Body of pancreas (tissue), 4 donors: ENCODE measurements at places on chromosomes 5 and 9. TPM values are rescaled to one million over a fixed set of nuclear protein-coding genes. Genes with fewer than 3 reads are reported as not detected.

DNA sequence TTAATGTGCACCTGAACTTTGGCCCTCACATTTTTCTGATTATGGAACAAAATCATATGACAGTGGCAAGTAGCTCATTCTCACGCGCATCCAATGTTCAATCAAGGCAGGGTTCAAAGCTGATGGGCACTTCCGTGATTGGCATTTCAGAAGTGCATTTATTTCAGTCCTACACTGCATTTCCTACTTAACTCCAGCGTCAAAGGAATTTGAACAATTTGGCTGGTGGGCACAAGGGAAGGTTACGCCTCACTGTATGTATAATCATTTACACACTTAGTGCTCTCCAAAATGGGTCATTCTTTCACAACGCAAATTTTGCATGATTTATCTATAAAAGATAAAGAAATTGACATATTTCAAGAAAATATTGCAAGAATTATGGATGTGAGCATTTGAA, 167.9 kb upstream of the VLDLR start:
- no peak overlapping the region for H3K27ac ChIP-seq
- no peaks in the 10 kb centered on the region for H3K27me3 ChIP-seq
- peaks cover 15% of the 10 kb centered on the region for H3K4me1 ChIP-seq
- DNase-seq = no peak

DNA sequence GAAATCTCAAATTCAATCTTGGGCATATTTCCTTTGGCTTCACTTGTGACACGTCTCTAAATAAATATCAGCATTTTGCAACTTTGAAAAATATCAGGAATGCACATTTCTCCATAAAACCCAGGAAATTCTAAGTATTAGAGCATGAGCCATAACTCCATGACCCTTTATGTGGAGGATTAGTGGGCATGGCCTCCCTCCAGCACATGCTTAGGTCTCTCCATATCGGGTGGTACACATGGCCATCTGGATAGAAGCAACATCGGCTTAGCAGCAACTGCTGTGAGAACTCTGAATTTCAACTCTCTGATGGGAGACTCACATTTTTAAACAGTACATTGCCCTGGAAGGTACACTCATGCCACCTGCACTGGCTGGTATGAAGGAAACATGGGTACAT, 73.7 kb upstream of the EGFLAM start:
- no peak overlapping the region for H3K4me3 ChIP-seq
- no peak overlapping the region for H3K27ac ChIP-seq

DNA sequence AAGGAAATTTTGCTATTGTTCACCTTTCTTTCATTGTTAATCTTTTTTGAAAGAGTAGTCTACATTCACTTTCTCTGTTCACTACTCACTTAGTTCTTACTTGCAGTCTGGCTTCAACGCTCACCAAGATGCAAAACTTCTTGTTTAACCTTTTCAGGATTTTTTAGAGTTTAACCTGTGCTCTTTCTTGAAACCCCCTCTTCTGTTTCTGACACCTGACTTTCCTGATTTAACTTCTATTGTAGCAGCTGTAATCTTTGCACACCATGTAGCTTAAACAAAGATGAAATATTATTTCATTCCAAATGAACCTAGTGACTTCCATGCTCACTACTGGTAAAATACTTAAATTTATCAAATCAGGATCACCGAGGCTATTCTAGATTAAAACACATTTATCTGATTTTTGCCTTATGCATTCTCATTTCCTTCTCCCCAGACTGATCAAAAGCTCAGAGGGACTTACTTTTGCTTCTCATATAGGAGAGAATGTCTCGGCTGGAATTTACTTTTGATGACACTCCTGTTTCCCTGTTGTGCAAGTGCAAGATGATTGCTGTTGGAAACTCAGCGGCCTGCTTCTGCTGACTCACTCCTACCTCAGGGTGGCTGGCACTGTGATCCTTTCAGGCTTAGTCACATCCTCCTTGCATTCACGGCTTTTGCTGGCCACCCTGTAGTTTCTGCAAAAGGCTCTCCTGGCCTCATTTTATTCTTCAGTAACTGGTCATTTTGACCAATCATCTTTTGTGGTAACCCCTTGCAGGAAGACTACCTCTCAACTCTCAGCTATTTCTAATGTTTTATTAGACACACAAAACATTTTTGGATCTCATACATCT, 109.3 kb upstream of the IFNE start:
- no peaks in the 10 kb centered on the region for H3K4me1 ChIP-seq
- H3K36me3 ChIP-seq = no peaks in the 10 kb centered on the region
- H3K27ac ChIP-seq = no peak overlapping the region
- H3K27me3 ChIP-seq = no peaks in the 10 kb centered on the region

GRCh38 chr9:125630436-125630835, 76.6 kb downstream of the MAPKAP1 start:
- no peak overlapping the region for H3K27ac ChIP-seq
- H3K36me3 ChIP-seq = no peaks in the 10 kb centered on the region
- no peak overlapping the region for H3K4me3 ChIP-seq
- no peak for DNase-seq
- no peaks in the 10 kb centered on the region for H3K27me3 ChIP-seq

DNA sequence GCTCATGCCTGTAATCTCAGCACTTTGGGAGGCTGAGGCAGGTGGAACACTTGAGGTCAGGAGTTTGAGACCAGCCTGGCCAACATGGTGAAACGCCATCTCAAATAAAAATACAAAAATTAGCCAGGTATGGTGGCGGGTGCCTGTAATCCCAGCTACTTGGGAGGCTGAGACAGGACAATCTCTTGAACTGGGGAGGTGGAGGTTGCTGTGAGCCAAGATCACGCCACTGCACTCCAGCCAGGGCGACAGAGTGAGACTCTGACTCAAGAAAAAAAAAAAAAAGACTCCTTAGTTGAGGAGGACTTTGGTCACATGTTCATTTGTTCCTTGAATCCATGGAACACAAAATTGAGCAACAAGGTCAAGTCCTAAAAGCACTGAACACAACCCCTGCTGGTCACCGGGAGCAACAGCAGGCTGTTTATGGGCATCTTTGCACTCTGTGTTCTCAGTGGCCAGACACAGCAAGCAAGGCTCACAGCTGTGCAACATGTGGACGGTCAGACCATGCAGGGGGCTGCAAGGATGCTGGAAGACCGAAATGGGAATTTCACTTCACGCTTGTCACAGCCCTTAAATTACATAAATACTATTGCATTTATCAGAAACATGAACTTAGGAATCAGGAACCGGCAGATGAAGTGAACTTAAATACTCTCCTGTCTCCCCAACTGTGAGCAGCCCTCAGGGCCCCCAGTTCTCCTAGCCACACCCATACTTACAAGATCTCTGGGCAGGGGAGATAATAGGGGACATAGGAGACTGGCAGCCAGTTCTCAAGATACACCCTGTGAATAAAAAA, 2.8 kb downstream of the GBGT1 start:
- DNase-seq = peak; percentile 69
- no peak overlapping the region for H3K4me3 ChIP-seq
- H3K4me1 ChIP-seq = peaks cover 17% of the 10 kb centered on the region
- no peaks in the 10 kb centered on the region for H3K27me3 ChIP-seq

DNA sequence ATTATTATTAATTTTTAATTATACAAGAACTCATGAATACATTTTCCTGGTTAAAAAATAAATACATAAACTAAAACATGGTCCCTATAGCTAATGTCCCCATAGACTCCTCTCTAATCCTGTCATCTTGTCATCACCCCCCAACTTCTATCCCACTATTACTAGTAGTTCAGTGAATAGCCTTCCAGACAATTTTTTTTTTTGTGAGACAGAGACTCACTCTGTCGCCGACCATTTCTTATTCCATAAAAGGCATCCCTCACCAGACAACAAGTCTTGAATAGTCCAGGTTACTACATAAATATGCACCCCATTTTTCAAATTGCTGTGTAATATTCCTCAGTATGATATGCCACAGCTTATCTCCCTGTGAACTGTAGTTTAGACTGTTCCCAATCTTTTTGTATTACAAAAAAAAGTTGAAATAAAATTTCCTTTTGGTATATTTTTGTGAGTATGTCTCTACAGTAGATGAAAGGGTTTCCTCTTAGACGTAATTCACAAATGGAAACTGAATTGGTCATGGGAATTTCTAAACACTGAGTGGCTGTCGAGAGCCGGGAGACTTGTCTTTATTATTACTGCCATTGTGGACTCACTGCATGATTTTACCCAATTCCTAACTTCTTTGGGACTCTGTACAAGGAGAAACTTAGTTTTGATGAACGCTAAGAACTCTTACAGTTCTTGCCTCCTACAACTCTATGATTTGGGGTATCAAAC, 6.4 kb upstream of the ABLIM3 start:
- DNase-seq = no peak
- peak overlapping the region; percentile 63 for H3K27ac ChIP-seq
- H3K36me3 ChIP-seq = no peaks in the 10 kb centered on the region
- no peaks in the 10 kb centered on the region for H3K27me3 ChIP-seq

DNA sequence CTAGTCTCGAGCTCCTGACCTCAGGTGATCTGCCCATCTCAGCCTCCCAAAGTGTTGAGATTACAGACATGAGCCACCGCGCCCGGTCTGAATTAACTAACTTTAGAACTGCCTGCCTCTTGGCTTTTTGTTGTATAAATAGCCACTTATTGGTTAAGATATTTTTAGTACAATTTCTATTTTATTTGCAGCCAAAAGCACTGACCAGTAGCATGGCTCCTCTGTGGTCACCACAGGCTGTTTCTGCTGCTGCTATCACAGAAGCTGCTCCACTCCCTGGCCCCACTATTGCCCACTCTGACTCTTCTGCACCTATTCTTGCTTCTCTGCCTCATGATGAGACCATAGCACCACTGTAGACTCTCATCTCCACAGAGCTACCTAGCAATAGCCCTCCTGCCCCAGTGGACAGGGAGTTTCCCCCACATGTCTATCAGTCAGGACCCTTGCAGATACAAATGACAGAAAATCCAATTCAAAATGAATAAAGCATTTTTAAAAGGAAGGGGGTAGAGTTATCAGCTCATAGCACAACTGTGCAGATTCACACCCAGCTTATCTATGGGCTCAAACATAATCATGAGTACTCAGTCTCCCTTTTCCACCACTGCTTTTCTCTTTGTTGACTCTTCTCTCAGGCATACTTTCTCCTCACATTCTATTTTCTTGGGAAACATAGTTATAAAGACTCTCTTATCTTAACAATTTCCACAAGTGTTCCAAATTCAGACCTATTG, 151.8 kb upstream of the EPB41L4A start:
- H3K27ac ChIP-seq = no peak overlapping the region
- DNase-seq = no peak
- H3K4me3 ChIP-seq = no peak overlapping the region
- no peaks in the 10 kb centered on the region for H3K27me3 ChIP-seq
- no peaks in the 10 kb centered on the region for H3K36me3 ChIP-seq
- H3K4me1 ChIP-seq = no peaks in the 10 kb centered on the region

- H3K4me3 ChIP-seq = peak overlapping the region; percentile 42
- no peaks in the 10 kb centered on the region for H3K27me3 ChIP-seq
- DNase-seq = peak; percentile 83
Observed at GRCh38 chr9:95048225-95049087, 269.1 kb downstream of the FANCC start.

- no peaks in the 10 kb centered on the region for H3K36me3 ChIP-seq
- DNase-seq = no peak
- no peak overlapping the region for H3K4me3 ChIP-seq
- no peaks in the 10 kb centered on the region for H3K27me3 ChIP-seq
- H3K4me1 ChIP-seq = peaks cover 3% of the 10 kb centered on the region
Observed at GRCh38 chr9:68969538-68969937, 44.4 kb downstream of the PRKACG start.

GRCh38 chr9:22363421-22363887, 83.2 kb upstream of the DMRTA1 start:
- H3K4me3 ChIP-seq = no peak overlapping the region
- H3K4me1 ChIP-seq = no peaks in the 10 kb centered on the region
- H3K36me3 ChIP-seq = no peaks in the 10 kb centered on the region
- no peak for DNase-seq
- no peak overlapping the region for H3K27ac ChIP-seq
- no peaks in the 10 kb centered on the region for H3K27me3 ChIP-seq

- H3K27ac ChIP-seq = no peak overlapping the region
- H3K4me3 ChIP-seq = no peak overlapping the region
- H3K27me3 ChIP-seq = no peaks in the 10 kb centered on the region
- H3K36me3 ChIP-seq = no peaks in the 10 kb centered on the region
- peaks cover 30% of the 10 kb centered on the region for H3K4me1 ChIP-seq
- DNase-seq = no peak
Observed at GRCh38 chr5:57448751-57449150, 33.9 kb downstream of the ACTBL2 start.

ISCA1 gene
- total RNA-seq = 21.0 TPM

MBLAC2 gene
- total RNA-seq = 13.8 TPM

SPATA9 gene
- not detected for total RNA-seq

TAF11L10 gene
- not detected for total RNA-seq

ENTREP1 gene
- 10.9 TPM for total RNA-seq

WNT8A gene
- not detected for total RNA-seq

CD14 gene
- 19.2 TPM for total RNA-seq

OBP2B gene
- not detected for total RNA-seq

C6 gene
- 40.7 TPM for total RNA-seq

CYLC2 gene
- total RNA-seq = not detected
